ENCODE measurements at places on chromosomes 5 and 9.

DNA sequence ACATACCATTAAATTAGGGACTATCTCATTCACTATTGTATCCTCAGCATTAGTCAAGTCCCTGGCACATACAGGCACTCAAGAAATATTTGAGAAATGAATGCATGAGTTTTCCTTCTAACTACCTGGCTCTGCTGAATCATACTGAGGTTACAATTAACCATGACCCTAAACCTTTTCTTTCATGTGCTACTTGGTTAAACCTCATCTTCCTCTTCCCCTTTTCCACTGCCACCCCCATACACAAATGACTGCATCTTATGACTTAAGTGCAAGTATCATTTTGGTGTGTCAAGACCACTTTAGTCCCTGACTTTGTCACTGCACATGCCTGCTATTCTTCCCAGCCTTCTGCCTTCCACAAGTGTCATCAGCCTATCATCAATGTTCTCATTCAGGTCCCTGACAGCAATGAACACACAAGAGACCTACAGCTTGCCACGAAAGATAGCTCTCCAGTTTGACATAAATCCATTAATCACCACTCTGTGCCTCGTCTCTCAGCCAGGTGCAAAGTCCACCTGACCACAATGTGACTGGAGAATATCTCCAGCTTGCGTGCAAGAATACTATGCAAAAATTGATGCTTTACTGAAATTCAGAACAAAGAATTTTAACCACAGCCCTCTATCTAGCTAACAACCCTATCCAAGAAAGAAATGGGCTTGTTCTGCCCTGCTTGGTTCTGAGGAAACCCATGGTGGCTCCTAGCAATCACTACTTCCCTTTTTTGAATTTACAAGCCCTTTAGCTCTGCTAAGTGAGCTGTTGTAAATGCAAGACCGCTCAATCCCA lies 74.5 kb downstream of the MAPKAP1 start:
- no peak for DNase-seq

GRCh38 chr9:33233626-33234342 lies 6.2 kb upstream of the SPINK4 start:
- DNase-seq, result no peak

GRCh38 chr9:121950441-121950840 lies 142.7 kb downstream of the TTLL11 start:
- no peak for DNase-seq

DNA sequence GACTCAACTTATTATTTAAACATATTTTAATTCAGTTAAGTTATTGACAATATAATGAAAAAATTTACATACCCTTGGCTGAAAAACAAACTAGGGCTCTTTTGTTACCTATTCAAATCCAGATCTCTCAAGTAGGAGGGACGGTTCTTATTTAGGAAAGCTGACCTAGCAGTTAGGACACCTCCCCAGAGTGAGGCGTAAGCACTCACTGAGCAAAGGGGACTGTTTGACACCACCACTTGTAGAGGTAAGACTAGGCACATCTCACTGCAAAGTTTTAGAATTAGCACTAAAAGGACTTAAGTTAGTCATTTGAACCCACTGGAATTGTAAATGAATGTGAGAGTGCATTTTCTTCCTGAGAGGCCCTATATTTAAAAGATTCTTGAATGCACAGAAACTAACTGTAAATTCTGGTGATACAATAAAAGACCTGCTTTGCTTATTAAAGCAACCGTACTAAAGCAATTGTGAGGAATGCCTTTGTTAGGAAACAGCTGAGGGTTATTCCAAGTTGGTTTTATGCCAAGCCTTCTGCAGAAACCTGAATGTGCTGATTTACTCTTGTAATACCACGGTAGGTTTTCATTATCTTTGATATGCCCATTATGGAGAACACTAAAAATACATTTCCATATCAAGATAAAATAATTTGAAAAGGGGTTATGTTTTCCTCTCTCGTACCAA lies 16.2 kb downstream of the HACD4 start:
- no peak for DNase-seq

DNA sequence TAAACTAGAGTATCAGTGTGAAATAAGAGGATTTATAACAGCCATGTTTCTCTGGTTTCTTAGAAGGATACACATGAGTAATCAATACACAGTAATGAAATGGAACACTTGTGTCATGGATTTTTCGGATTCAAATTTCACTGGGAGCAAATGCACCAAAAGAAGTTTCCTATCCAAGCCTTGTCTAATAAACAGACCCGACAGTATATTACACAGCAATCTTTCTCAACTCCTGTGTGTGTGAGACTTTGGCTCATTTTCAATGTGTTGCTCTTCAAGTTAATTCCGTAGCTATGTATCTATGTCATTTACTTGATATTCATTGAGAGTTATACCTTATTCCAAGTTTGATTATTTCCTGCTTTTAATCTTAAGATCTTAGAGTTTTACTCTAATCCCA lies 930.2 kb downstream of the MAT2B start:
- no peak for DNase-seq
